Liver (tissue), 10 donors: ENCODE measurements at places on chromosomes 7 and 10.

GRCh38 chr7:130180571-130181262 is 24.5 kb downstream of the TMEM209 start:
- H3K4me3 ChIP-seq: no peak overlapping the region
- no peaks in the 10 kb centered on the region for H3K27me3 ChIP-seq
- DNase-seq: no peak
- no peak overlapping the region for H3K27ac ChIP-seq
- H3K4me1 ChIP-seq: no peaks in the 10 kb centered on the region

DNA sequence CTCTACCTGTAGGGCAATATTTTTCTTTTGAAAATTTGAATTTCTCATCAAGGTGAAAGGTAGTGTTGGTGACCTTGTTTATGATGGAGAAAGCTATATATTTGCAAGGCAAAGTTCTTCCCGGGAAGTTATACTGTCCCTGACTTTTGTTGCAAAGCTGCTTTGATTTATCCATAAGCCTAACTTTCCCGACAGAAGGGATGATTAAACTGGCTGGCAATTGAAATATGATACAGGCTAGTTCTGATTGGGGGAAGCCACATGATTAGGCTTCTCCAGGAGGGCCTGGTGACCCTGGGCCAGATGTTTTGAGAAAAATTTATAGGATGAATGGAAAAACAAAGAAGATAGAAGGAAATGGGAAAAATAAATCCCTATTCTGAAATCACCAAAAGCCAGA is 215.5 kb downstream of the ACTR3B start:
- DNase-seq: no peak
- peaks cover 4% of the 10 kb centered on the region for H3K4me1 ChIP-seq
- H3K4me3 ChIP-seq: no peak overlapping the region
- H3K27me3 ChIP-seq: no peaks in the 10 kb centered on the region
- H3K27ac ChIP-seq: no peak overlapping the region

DNA sequence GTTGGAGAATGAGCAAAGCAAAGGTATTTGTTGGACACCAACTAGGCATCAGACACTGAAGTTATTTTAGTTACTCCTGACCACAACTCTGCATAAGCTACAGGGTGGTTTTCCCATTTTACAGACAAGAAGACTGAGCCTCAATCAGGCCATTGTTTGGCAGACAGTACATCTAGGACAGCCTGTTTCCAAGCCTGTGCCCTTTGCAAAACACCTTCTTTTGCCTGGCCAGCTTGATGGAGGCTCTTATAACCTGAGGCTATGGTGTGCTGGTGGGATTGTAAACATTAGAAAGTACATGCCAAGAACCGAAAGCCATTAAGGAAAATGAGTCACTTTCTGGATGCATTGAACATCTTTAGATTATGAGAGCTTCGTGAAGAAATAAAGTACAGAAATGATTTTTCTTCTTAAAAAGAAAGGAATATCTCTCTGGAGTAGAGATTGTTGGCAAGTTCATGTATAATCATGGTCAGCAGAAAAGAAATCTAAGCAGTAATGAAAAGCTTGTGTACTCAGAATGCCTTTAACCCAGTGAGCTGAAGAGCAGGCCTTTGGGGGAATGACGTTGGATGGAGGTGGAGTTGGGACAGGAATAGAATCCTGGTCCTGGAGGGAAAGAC is 140.6 kb downstream of the KIAA1217 start:
- no peaks in the 10 kb centered on the region for H3K4me1 ChIP-seq
- no peak overlapping the region for H3K4me3 ChIP-seq
- DNase-seq: no peak
- H3K36me3 ChIP-seq: no peaks in the 10 kb centered on the region
- H3K27ac ChIP-seq: no peak overlapping the region
- no peaks in the 10 kb centered on the region for H3K27me3 ChIP-seq

- H3K36me3 ChIP-seq: no peaks in the 10 kb centered on the region
- peaks cover 6% of the 10 kb centered on the region for H3K27me3 ChIP-seq
Measured at GRCh38 chr10:90751107-90751997, 106.5 kb downstream of the HTR7 start.

GRCh38 chr10:21327289-21327993 is 198.0 kb downstream of the SKIDA1 start:
- H3K4me1 ChIP-seq: no peaks in the 10 kb centered on the region
- no peak overlapping the region for H3K27ac ChIP-seq
- no peaks in the 10 kb centered on the region for H3K36me3 ChIP-seq

GRCh38 chr7:100190048-100190711 is 12.5 kb downstream of the STAG3 start:
- H3K27me3 ChIP-seq: no peaks in the 10 kb centered on the region
- H3K27ac ChIP-seq: no peak overlapping the region
- DNase-seq: no peak
- no peaks in the 10 kb centered on the region for H3K36me3 ChIP-seq

DNA sequence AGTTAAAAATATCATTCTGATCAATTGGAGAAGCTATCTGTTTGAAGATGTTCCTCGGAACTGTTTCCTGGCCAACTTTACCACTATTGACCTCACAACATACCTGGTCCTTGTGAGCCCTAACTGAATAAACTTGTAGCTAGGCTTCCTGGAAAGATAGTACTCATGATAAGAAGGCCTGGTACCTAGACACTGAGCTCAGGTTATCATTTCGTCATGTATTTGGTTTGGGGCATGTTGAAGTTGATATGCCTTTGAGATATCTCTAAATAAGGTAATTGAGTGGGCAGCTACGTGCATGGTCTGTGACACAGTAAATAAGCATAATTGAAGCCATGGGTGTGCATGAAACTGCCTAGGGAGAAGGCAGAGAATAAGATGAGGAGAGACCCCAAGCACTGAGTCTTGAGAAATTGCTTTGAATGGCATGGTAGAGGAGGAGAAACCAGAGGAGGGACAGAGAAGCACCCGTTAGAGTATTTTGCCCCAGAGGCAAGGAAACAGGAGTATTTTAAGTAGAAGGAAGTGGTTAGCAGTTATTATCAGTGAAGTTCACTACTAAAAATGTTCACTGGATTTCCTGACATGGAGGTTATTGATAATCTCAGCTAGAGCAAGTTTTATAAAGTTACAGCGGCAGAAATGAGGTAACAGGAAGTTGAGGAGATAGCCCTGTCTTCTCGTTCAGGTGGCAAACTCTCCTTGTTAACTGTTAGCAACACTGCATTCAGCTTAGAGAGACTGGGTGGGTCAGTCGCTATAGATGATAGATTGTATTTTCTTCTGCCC is 55.6 kb downstream of the CC2D2B start:
- H3K4me3 ChIP-seq: no peak overlapping the region
- H3K4me1 ChIP-seq: no peaks in the 10 kb centered on the region
- no peaks in the 10 kb centered on the region for H3K36me3 ChIP-seq
- no peak for DNase-seq
- H3K27me3 ChIP-seq: no peaks in the 10 kb centered on the region

GRCh38 chr10:64977915-64978314 is 1456.7 kb downstream of the REEP3 start:
- H3K27me3 ChIP-seq: no peaks in the 10 kb centered on the region
- H3K36me3 ChIP-seq: no peaks in the 10 kb centered on the region
- no peaks in the 10 kb centered on the region for H3K4me1 ChIP-seq
- DNase-seq: no peak

- no peaks in the 10 kb centered on the region for H3K4me1 ChIP-seq
- peaks cover 22% of the 10 kb centered on the region for H3K36me3 ChIP-seq
- H3K27ac ChIP-seq: no peak overlapping the region
- H3K27me3 ChIP-seq: no peaks in the 10 kb centered on the region
- no peak for DNase-seq
- no peak overlapping the region for H3K4me3 ChIP-seq
Measured at GRCh38 chr7:102244601-102245000, 42.1 kb upstream of the SH2B2 start.

DNA sequence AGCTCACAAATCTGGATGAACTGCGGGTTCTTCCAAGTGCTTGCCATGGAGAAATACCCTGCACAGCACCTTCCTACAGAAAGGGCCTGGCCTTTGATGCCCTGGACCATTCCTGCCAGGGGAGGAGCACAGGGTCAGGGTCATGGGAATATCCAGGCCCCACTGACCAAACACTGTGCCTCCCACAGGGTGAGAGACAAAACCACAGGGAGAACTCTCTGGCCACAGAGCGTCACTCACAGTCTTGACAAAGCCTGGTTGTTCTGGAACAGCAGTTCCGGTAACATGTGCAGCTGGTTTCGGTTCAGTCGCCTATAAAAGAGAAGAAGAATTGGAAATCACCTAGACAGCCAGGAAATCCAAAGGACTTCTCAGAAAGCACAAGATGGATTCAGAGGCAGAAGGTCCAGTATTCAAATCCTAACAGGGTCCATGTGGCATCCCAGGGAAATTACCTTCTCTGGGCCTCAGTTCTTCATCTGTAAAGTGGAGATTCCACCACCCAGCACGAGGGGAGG is 28.1 kb downstream of the SLIT1 start:
- no peak for DNase-seq
- no peaks in the 10 kb centered on the region for H3K27me3 ChIP-seq
- H3K27ac ChIP-seq: no peak overlapping the region
- no peaks in the 10 kb centered on the region for H3K36me3 ChIP-seq
- H3K4me3 ChIP-seq: no peak overlapping the region
- H3K4me1 ChIP-seq: no peaks in the 10 kb centered on the region

DNA sequence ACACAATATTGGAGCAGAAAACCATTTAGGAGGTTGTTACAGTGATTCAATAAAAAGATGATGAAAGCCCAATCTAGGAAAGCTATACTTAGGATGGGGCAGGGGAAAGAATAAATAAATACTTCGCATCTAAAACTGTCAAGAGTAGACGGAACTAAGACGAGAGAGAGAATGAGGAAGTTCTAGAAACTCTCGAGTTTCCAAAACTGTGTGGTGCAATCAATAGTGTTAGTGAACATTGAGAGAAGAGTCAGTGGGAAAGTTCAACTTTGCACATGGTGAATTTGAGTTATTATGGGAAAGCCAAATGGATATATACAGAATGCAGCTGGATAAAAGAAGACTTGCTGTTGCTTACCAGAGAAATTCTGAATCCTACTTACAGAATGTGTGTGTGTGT is 133.8 kb upstream of the MEOX2 start:
- no peak overlapping the region for H3K27ac ChIP-seq
- H3K4me3 ChIP-seq: no peak overlapping the region
- no peaks in the 10 kb centered on the region for H3K4me1 ChIP-seq
- no peaks in the 10 kb centered on the region for H3K36me3 ChIP-seq

- DNase-seq: no peak
- H3K27ac ChIP-seq: no peak overlapping the region
- H3K36me3 ChIP-seq: no peaks in the 10 kb centered on the region
- H3K27me3 ChIP-seq: no peaks in the 10 kb centered on the region
- no peak overlapping the region for H3K4me3 ChIP-seq
Measured at GRCh38 chr7:101681170-101682007, 52.3 kb upstream of the MYL10 start.

DNA sequence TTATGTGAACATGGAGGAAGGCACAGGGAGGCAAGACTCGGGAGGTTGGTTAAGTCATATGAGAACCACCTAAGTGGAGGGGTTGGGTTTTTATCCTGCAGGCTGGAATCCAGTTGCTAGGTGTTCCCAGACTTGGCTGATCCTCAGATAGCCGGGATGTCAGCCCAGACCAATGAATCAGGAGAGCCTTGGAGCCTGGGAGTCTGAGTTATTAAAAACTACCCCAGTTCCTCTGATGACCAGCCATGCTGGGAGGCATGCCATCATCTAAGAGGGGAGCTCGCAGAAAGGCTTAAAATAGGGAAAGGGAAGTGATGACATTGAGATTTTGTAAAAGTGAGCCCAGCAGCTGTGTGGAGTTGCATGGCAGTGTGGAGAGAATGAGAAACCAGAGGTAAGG is 238.1 kb downstream of the ZNF248 start:
- H3K27ac ChIP-seq: no peak overlapping the region
- peaks cover 6% of the 10 kb centered on the region for H3K4me1 ChIP-seq
- no peak overlapping the region for H3K4me3 ChIP-seq
- H3K27me3 ChIP-seq: no peaks in the 10 kb centered on the region

DNA sequence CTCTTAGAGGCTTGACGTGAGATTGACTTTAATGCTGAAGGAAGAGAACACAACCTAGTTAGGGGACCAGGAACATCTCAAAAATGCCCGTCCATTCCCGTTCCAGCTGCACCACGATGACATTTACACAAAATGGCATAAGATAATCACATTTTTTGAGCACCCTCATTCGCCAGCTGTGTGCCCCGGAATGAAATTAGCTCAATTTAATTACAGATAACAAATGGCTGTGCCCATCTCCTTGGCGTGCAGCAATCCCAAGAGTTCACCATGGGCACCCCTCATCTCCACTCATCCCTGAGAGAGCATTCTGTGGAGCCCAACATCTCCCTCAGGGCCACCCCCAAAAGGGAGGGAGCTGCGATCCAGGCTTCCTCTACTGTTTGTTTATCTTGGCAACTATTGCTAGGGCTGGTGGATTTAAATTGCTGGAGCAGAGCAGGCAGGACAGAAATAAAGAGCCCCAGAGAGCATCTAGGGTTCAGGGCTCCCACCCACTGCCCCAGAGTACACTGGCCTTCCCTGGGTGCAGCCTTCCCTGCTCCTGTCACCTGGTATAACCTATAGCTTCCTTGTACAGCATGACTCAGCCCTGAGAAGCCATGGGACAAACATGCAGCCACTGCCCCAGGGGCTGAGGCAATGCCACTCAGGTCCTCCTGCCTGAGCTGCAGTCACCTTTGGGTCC is 263.5 kb downstream of the ZEB1 start:
- no peaks in the 10 kb centered on the region for H3K4me1 ChIP-seq
- H3K27ac ChIP-seq: peak overlapping the region; percentile 42
- DNase-seq: no peak
- H3K36me3 ChIP-seq: no peaks in the 10 kb centered on the region
- no peak overlapping the region for H3K4me3 ChIP-seq

GRCh38 chr7:143929224-143929920 is 5.7 kb upstream of the OR2F2 start:
- H3K4me1 ChIP-seq: no peaks in the 10 kb centered on the region
- DNase-seq: no peak
- H3K4me3 ChIP-seq: no peak overlapping the region

DNA sequence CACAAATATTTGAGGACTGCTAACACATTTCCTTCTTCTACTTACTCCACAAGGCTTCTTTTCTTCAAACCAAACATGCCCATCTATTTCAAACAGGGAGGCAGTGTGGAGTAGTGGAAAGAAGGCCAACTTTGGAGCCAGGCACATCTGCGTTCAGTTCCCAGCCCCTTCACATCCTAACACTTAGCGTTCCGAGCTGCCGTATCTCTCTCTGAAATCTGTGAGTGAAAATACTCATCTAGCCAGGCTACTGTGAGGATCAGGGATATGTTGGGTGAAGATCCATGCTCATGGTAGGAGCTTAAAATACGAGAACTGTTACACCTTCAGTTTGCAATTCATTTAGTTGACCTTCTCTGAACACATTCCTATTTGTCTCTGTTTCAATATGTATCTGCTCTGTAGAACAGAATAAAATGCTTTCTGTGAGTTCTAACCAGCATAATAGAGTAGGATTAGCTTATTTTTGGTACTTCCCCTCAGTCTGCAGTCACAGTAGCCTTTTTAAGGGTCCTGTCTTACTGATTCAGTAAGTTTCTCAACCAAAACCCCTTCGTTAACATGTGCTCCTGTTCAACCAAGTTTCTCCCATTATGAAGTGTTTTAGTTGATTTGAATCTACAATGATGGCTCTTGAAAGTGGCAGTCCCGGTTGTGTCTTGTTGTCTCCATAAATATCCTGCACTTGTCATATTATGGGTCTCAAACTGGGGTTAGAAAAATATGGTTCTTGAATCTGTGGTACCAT is 3.3 kb upstream of the MEST start:
- no peak overlapping the region for H3K27ac ChIP-seq
- peaks cover 35% of the 10 kb centered on the region for H3K4me1 ChIP-seq
- DNase-seq: no peak
- H3K27me3 ChIP-seq: no peaks in the 10 kb centered on the region
- H3K36me3 ChIP-seq: no peaks in the 10 kb centered on the region

- no peak overlapping the region for H3K27ac ChIP-seq
- H3K27me3 ChIP-seq: no peaks in the 10 kb centered on the region
- DNase-seq: no peak
- H3K36me3 ChIP-seq: no peaks in the 10 kb centered on the region
Measured at GRCh38 chr7:145511004-145511403, 605.6 kb upstream of the CNTNAP2 start.
